ENCODE measurements at places on chromosomes 1 and 21.

GRCh38 chr21:32834211-32834915 lies 62.8 kb upstream of the PAXBP1 start:
- DNase-seq: no peak

GRCh38 chr1:214229736-214230135 lies 51.2 kb upstream of the SMYD2 start:
- DNase-seq: no peak

DNA sequence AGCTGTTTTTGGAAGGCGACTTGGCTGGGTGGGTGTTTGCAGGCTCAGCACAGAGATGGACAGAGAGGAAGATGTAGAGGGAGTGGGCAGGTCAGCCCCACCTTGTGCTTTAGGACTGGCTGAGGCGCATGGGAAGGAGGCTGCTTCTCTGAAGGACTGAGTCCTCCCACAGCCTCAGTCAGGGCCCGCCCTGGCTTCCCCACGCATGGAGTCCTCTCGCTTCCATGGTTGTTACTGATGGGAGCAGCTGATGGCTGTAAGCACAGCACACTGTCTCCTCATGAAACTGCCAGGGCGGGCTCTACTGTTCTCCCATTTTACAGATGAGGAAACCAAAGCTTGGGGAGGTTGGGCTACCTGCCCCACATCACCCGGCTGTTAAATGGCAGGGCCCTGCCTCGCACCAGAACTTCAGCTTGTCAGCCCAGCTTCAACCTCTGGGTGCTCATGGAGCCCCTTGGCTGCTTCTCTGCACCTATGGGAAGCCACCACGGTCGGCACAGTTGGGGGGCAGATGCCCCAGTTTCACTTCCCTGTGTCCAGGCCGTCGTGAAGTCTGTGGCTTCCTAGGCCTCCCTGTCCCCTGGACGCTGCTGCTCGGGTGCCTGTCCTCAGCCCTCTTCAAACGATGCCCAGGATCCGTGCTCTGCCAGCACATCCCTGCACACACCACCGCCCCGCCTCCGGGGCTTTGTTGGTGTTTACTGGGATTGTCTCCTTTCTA lies 2.4 kb downstream of the TMEM201 start:
- DNase-seq: no peak

GRCh38 chr21:44614961-44615391 lies 3.1 kb downstream of the KRTAP10-8 start:
- no peak for DNase-seq

DNA sequence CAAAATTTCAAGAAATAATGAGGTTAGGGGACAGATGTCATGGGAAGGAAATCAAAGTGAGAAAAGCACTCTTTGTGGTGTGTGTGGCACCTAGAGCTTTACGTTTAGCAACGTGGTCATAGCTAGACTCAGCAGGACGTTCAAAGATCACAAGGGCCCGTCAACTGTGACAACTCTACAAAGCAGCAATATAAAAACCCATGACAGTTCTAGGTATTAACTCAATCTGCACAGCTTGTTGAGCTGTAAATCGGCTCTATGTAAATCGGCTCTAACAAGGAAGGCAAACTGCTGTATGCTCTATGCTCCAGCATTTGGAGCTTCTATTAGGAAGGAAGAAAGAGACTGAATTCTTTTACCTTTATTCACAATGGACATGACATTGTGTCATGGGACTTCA lies 64.8 kb downstream of the TP53BP2 start:
- DNase-seq: no peak

DNA sequence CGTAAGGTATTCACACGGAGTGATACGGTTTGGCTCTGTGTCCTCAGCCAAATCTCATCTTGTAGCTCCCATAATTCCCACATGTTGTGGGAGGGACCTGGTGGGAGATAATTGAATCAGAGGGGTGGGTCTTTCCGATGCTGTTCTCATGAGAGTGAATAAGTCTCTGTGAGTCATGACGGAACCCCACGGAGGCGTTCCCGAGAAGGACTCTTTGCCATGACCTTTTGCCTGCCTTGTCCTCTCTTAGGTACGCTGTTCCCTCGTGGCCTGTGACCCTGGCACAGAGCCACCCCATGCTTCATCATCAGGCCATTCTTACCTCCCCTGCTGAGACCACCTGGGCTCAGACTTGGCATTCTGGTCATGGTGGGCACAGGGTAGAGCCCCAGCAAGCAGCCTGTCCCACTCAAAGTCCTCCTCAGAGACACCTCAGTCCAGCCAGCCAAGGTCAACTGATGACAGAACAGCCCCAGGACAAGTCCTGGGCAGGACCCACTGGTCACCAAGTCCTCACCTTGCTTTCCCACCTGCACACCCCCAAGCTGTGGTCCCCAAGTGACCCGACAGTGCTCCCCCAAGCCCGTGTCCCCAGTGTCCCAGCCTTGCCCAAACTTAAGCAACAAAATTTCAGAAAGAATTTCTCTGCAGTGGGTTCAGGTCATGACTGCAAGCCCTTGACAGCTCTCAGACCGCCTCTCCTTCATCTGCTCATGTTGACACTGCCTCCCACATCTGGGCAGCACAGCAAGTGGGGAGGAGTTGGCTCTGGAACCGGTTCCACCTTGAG lies 158.4 kb downstream of the ACTL8 start:
- DNase-seq: no peak

DNA sequence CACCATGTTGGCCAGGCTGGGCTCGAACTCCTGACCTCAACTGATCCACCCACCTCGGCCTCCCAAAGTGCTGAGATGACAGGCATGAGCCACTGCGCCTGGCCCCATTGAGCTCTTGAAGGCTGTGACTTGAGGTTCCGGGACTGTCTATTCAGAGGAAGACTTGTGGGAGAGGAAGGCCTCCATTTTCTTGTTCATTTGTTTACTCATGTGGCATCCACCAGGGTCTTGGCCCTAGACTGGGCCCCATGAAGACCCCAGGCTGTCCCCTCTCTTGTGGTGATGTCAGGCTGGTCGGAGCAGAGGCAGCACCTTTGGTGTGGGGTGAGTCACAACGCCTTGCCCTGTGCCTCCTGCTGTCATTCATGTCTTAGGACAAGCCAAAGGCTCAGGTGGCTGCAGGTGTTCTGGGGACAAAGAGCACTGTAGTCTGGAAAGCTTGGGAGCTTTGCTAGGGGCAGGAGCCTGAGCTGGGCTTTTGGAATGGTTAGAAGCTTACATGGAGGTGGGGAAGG lies 224.6 kb upstream of the C1orf174 start:
- no peak for DNase-seq

GRCh38 chr1:216332462-216332861 lies 90.8 kb downstream of the USH2A start:
- DNase-seq: no peak

- DNase-seq: no peak
These were observed 23.6 kb upstream of the KIRREL1 start for GRCh38 chr1:157969697-157970485.

GRCh38 chr21:43362321-43362791 lies 64.6 kb downstream of the SIK1 start:
- DNase-seq: no peak

GRCh38 chr1:68291688-68292384 lies 59.5 kb upstream of the WLS start:
- DNase-seq: no peak

DNA sequence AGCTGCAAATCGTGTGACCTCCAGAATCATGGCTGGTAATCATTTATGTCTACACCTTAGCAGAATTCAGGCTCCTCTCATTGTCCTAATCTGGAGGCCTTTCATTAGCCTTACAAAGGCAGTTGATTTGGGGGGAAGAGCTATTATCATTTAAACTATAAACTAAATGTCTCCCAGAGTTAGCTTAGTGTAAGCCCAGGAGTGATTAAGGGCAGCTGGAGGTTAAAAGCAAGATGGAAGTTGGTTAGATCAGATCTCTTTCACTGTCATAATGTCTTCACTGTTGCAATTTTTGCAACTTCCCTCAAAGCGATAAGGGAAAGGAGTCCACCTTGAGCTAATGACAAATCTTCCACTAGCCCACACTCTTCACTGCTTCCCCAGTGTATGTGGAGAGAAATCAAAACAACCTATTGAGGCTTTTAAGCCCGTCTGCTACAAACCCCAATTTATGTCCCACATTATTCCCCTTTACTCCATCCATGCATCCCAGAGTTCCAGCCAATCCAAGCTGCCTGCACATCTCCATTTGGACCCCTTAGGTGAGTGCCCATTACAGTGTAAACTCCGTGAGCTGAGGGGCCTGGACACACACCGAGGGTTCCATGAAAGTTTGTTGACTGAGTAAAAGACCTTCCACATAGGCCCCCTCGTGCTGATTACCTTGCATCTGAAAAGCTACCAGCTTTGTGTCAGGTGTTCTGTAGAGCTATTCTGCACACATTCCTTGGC lies 61.5 kb upstream of the KLHDC7A start:
- DNase-seq: no peak

GRCh38 chr1:35585281-35585680 lies 12.2 kb downstream of the TFAP2E start:
- no peak for DNase-seq

DNA sequence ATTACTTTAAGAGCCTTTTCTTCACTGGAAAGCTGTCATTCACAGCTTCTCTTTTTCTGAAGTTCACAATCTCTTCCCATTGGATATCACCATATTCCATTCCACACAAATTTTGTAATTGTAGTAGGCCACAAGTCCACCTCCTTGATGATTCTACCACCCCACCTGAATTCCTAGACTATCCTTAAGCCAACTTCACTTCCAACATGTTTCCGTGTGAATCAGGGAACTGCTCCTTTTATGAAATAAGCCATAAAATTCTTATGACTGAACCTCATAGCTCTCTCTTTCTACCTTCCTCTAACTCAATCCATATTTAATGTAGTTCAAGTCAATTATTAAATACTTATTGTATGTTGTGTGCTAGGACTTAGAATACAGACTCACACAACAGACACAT lies 16.6 kb upstream of the ZRANB2 start:
- DNase-seq: no peak

DNA sequence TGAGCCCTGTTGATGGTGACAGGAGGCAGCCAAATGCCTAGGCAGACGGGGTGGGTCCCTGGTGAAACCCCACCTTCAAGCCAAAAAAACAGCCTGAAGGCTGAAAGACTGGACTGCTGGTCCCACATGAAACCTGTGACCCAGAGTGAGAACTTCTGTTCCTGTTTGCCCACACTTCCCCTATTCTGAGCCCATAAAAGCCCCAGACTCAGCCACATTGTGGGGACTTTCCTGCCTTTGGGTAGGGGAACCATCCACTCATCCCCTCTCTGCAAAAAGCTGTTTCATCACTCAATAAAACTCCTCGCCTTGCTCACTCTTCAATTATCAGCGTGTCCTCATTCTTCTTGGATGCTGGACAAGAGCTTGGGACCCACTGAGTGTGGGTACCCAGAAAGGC lies 25.2 kb downstream of the HTR6 start:
- no peak for DNase-seq

DNA sequence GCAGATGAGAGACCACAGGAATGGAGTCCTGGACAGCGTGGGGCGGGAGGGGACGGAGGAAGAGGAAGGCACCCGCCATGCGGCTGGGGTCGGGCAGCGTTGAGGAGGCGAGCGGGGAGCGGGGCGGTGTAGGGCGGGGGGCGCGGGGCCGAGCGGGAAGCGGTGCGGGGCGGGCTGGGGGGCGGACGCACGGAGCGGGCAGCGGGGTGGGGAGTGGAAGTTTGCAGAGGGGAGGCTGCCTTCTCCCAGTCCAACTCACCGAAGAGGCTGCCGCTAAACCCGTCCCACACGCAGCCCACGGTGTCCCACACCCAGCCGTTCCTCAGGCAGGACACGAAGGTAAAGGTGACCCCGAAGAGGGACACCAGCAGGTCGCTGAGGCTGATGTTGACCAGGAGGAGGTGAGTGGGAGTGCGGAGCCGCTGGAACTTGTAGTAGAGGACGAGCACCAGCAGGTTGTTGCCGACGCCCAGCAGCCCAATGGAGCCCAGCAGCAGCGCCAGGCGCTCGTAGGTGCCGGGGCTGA lies 483 bp downstream of the CHML start:
- DNase-seq: no peak

GRCh38 chr1:2927393-2928360 lies 93.6 kb upstream of the ACTRT2 start:
- no peak for DNase-seq

DNA sequence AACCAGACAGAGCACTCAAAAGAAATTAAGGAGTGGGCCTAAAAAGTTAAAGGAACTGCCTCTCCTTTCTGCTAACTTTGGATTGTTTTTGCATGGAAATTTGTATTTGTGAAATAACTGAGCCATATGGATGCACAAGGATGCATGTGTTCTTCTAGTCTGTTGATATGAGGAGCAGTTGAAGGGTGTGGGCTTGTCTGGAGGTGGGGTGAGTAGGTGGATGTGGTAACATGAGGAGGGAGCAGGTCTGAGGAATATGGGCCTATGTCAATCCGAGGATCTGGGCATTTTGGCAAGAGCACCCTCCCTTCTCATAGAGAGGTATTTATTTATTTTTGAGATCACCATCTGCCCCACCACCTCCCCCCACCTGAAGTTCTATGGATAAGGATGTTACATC lies 13.4 kb downstream of the CACNA1E start:
- no peak for DNase-seq

GRCh38 chr1:64405833-64406232 lies 64.1 kb upstream of the CACHD1 start:
- DNase-seq: no peak

DNA sequence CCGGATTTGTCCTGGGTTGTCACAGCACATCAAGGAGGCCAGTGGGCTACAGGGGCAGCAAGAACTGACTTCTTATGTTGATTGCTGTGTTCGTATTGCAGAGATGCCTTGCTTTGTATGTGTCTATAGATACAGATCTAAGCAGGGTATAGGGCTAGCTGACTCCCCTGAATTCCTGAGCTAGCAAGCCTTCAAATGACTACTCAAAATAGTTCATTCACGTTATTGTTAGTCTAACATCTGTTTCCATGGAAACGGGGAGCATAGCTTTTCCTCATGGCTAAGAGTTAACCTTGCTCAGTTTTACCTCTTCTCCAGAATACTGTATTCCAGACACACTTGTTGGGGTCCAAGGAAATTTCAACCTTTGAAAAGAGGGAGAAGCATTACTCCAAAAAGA lies 24.1 kb downstream of the TRIM45 start:
- no peak for DNase-seq

GRCh38 chr1:33578557-33579448 lies 106.4 kb downstream of the ZSCAN20 start:
- DNase-seq: no peak

- no peak for DNase-seq
These were observed 3.0 kb downstream of the TENT5B start for GRCh38 chr1:27009601-27010197.

DNA sequence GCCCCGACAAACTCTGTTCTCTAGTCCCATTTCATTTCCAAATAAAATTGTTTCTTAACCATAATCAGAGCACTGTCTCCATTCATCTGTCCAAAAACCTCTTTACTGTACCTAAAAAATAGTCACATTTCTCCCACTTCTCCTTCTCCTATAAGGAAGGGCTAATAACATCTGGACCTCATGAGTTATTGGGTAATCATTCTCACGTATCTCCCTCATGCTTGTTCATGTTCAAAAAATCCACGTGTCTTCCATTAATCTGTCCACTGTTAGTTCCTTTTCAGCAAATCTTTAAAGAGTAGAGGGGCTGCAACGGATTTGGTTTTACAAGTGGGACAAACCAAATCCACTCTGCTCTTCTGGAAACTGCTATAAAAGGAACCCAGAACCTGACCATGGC lies 1418.8 kb downstream of the MRPL39 start:
- no peak for DNase-seq
